WTC11 (cell line): ENCODE measurements at places on chromosomes 1 and 21. TPM values are rescaled to one million over a fixed set of nuclear protein-coding genes. Genes with fewer than 3 reads are reported as not detected.

Gene LRRIQ3
- total RNA-seq = 0.21 to 1.1 TPM (median 0.46 TPM) in 3 replicates

DNA sequence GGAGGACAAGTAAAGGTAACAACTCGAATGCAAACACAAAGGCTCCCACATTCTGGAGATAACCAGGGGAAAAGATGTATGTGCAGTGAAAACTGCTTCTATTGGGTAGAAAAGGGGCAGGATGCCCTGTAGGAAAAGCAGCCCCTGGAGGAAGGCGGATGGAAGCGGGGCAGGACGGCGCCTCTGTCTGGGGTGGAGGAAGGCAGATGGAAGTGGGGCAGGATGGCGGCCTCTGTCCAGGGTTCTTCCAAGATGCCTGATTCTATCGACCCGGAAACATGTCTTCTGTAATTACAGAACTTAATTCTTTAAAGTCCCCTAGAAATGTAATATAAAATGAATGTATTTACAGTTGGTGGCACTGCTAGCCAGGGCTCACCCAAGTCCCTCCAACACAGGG, 24.0 kb upstream of the LRRC47 start:
- H3K4me1 ChIP-seq = no peaks in the 10 kb centered on the region
- no peak for DNase-seq
- H3K27me3 ChIP-seq = no peaks in the 10 kb centered on the region
- peaks cover 11% of the 10 kb centered on the region for H3K36me3 ChIP-seq
- no peak overlapping the region for H3K27ac ChIP-seq

DNA sequence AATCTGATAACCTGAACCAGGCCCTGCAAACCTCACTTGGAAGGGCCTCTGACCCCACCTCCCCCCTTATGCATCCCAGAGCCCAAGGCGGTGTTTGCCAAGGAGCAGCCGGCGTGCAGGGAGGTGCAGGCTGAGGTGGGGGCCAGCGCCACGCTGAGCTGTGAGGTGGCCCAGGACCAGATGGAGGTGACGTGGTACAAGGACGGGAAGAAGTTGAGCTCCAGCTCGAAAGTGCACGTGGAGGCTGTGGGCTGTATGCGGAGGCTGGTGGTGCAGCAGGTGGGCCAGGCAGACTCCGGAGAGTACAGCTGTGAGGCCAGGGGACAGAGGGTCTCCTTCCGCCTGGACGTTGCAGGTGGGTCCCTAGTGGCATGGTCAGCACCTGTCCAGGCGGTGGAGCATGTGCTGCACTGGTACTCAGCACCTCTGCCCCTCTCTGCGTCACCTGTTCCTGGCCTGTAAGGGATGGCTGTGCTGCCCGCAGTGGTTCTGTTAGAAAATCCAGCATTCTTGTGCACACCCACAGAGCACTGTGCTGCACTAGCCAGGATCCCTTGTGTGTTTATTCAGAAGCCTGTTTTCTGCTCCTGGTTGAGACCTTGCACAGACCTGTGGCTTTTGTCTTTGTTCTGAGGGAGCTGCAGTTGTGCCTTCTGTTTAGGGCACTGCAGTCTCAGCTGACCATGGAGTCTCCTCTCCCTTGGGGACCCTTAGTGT, 11.6 kb downstream of the OBSCN start:
- H3K36me3 ChIP-seq = peaks cover 68% of the 10 kb centered on the region
- no peaks in the 10 kb centered on the region for H3K27me3 ChIP-seq
- no peak overlapping the region for H3K27ac ChIP-seq
- peaks cover 3% of the 10 kb centered on the region; the same call in 1 of the 2 replicates for H3K4me1 ChIP-seq

DNA sequence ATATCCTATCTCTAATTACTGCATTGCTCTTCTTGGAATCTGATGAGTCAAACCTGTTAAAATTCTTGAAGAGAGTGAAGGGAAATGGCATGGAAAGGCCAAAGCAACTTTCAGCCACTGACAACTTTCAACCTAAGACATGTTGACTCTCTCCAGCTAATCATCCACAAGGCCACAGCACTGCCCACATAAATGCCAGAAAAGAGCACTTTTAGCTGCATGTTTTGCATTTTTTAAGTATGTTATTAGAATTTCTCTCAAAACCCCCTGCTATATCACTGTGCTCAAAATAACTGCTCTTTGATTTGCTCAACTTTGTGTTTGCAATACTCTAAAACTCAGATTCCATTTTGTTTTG, 352.5 kb downstream of the ADGRL2 start:
- H3K4me3 ChIP-seq = no peak overlapping the region
- H3K27ac ChIP-seq = no peak overlapping the region
- H3K36me3 ChIP-seq = no peaks in the 10 kb centered on the region
- peaks cover 23% of the 10 kb centered on the region for H3K27me3 ChIP-seq
- H3K4me1 ChIP-seq = peaks cover 22% of the 10 kb centered on the region

DNA sequence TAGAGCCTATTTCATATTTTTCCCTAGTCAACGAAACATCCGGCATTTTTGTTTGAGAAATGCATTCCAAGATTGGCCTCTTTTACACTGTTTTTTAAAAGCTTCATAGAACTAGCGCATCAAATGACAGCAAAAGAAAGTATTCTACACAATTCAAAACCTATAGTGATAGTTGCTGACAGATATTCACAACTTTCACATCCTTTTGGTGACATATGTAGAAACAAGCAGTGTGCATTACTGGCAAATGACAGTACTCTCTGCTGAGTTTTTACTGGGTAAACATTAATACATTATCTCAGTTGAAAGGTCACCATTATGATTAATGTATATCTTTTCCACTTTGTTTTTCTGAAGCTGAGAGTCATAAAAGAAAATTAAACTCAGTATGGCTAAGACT, 135.4 kb upstream of the RGS18 start:
- no peak for DNase-seq
- H3K27ac ChIP-seq = no peak overlapping the region
- 0 out of 2 replicates have a peak, but pooled peaks cover 3% of the 10 kb centered on the region for H3K36me3 ChIP-seq
- H3K27me3 ChIP-seq = no peaks in the 10 kb centered on the region
- no peak overlapping the region for H3K4me3 ChIP-seq

Gene PROX1
- total RNA-seq = 3.0 to 3.8 TPM (median 3.3 TPM) in 3 replicates
